Activated CD4-positive, alpha-beta T cell treated with anti-CD3 and anti-CD28 coated beads, Interleukin-2, amount 10 ng/mL, durations not matched to agents 24 days and 14 days (primary cell): ENCODE measurements at places on chromosomes 4 and X.

DNA sequence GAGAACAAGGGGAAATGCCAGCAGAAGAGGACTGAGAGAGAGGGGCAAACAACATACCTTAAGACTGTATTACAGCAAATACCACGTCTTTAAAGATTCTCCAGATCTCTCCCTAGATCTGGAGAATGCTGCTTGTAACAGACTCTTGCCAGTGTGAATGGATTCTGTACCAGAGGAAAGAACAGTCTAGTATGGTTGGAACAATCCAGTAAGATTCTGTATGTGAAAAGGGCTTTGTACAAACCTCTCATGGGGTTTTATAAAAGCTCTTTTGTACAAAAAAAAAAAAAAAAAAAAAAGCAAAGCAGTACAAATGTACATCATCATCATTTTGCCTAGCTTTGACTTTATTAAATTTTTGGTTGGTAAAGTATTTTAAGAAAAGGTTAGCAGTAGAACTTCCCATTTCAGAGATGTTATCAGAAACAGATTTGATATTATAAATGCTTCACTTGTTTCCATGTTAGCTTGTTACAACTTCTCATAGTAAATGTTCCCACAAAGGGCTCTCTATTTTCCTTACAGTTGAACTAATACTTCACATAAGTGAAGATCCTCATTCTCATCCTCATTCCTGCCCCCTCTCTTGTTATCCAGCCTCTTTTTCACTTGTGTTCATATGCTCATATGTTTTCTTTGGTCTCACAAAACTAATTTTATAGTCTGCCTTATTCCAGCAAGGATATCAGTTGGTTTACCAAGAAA lies 144.2 kb downstream of the EDA start:
- no peak overlapping the region for H3K4me3 ChIP-seq
- no peaks in the 10 kb centered on the region for H3K36me3 ChIP-seq
- H3K27me3 ChIP-seq = no peaks in the 10 kb centered on the region

DNA sequence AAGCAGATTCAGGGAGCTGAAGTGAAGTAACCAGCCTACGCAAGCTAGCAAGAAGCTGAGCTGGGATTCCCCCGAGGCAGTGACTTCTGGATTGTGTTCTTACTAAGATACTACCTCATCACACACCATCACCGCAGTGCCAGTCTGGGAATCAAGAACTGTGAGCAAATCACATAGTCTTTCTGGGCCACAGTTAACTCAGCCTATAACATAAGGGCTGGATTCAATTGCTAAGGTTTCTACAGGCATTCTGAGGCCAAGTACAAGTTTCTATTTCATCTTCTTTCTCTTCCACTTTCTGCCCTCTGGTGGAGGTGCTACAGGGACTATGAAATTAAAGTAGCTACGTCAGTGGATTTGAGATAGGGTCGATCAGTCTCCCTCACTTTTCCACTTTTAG lies 1.4 kb upstream of the CORIN start:
- no peak overlapping the region for H3K4me3 ChIP-seq
- peaks cover 31% of the 10 kb centered on the region for H3K27me3 ChIP-seq
- no peak overlapping the region for H3K27ac ChIP-seq
- peaks cover 9% of the 10 kb centered on the region for H3K36me3 ChIP-seq
- peak; percentile 68 for DNase-seq

DNA sequence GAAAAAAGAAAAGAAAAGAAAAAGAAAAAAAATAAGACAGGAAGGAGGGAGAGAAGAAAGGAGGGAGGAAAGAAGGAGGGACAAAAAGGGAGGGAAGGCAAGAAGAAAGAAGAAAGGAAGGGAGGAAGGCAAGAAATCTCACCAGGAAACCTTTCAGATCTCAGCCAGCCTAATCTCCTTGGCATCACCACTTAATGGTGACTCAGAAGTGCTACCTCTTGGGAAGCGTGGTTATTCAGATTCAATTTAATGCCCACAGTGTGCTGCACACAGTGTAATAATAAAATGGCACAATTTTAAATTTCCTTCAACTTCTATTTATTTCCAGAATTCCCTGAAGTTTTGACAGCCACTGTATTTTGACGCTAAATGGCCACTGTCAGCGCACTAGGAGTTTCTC lies 50.3 kb downstream of the DKK2 start:
- H3K4me3 ChIP-seq = no peak overlapping the region
- no peaks in the 10 kb centered on the region for H3K4me1 ChIP-seq
- no peak for DNase-seq
- no peaks in the 10 kb centered on the region for H3K36me3 ChIP-seq
- H3K27me3 ChIP-seq = no peaks in the 10 kb centered on the region

DNA sequence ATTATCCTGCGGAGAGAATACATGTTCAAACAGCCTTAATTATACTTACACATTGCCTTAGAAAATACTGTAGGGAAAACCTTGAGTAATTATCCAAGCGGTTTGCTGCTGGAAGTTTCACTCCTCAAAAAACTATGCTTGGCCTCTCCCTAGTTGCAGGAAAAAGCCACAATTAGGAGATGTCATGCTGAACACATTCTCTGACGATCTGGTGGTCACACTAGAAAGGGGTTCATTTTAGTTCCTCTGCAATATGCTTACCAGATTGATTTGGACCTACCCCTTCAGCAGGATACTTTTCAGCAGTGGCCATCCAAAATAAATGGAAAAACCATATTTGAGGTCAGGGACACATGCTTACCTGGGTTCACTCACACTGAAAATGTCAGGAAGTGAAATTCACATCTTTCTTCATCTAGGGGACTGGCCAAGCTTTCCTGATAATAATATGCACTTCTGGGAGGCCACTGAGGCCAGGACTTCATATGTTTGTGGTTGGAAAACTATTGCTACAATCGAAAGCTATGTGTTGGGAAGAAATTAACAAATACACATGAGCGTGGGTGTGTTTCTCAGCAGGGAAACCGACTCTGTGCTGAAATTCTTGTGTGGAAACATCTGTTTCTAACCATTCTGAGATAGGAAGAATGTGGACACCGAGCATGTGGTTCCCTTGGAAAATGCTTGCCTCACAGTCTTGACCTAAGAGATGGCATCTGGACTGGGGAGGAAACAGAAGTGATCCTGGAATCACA lies 68.8 kb downstream of the ATXN3L start:
- no peak for DNase-seq
- H3K36me3 ChIP-seq = peaks cover 8% of the 10 kb centered on the region
- H3K27ac ChIP-seq = peak overlapping the region; percentile 36
- H3K4me1 ChIP-seq = peaks cover 39% of the 10 kb centered on the region
- no peak overlapping the region for H3K4me3 ChIP-seq
- no peaks in the 10 kb centered on the region for H3K27me3 ChIP-seq

- no peaks in the 10 kb centered on the region for H3K36me3 ChIP-seq
- no peak overlapping the region for H3K4me3 ChIP-seq
These were observed 260.3 kb downstream of the PPP3CA start for GRCh38 chr4:101086801-101087586.

- no peak overlapping the region for H3K27ac ChIP-seq
- no peak for DNase-seq
- H3K4me1 ChIP-seq = peaks cover 8% of the 10 kb centered on the region
- H3K27me3 ChIP-seq = no peaks in the 10 kb centered on the region
These were observed 53.2 kb downstream of the DOCK11 start for GRCh38 chrX:118548841-118549240.

- H3K4me3 ChIP-seq = no peak overlapping the region
- no peaks in the 10 kb centered on the region for H3K4me1 ChIP-seq
- H3K27ac ChIP-seq = no peak overlapping the region
These were observed 180.4 kb downstream of the OR13H1 start for GRCh38 chrX:131724292-131724691.

- no peak overlapping the region for H3K27ac ChIP-seq
- H3K36me3 ChIP-seq = peaks cover 5% of the 10 kb centered on the region
- H3K27me3 ChIP-seq = no peaks in the 10 kb centered on the region
- no peak for DNase-seq
- peaks cover 18% of the 10 kb centered on the region for H3K4me1 ChIP-seq
These were observed 16.2 kb downstream of the RBM47 start for GRCh38 chr4:40613456-40613855.

DNA sequence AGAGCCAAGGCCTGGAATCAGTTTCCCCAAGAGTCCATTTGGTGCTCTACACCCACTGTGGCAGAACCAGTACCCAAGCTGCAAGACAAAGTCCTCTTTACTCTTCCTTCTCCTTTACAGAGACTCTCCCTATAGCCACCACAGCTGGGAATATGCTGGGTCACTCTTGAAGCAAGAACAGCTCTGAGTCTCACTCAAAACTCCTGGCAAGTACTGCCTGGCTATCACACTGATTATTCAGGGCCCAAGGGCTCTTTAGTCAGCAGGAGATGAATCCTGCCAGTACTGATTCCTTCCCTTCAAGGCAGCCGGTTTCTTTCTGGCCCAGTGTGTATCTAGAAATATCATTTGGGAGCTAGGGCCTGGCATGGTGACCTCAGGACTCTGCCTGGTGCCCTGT lies 130.9 kb downstream of the AR start:
- H3K4me1 ChIP-seq = no peaks in the 10 kb centered on the region
- H3K36me3 ChIP-seq = no peaks in the 10 kb centered on the region
- H3K4me3 ChIP-seq = no peak overlapping the region
- H3K27ac ChIP-seq = no peak overlapping the region
- H3K27me3 ChIP-seq = no peaks in the 10 kb centered on the region

- no peaks in the 10 kb centered on the region for H3K4me1 ChIP-seq
- no peaks in the 10 kb centered on the region for H3K27me3 ChIP-seq
- H3K27ac ChIP-seq = no peak overlapping the region
- H3K4me3 ChIP-seq = no peak overlapping the region
These were observed 105.5 kb upstream of the DDIT4L start for GRCh38 chr4:100295792-100296191.

- H3K36me3 ChIP-seq = no peaks in the 10 kb centered on the region
- peak overlapping the region; percentile 72 for H3K27ac ChIP-seq
- peaks cover 6% of the 10 kb centered on the region for H3K4me1 ChIP-seq
- DNase-seq = no peak
- peaks cover 3% of the 10 kb centered on the region for H3K27me3 ChIP-seq
These were observed 59.2 kb upstream of the SMIM10 start for GRCh38 chrX:134931550-134931949.

DNA sequence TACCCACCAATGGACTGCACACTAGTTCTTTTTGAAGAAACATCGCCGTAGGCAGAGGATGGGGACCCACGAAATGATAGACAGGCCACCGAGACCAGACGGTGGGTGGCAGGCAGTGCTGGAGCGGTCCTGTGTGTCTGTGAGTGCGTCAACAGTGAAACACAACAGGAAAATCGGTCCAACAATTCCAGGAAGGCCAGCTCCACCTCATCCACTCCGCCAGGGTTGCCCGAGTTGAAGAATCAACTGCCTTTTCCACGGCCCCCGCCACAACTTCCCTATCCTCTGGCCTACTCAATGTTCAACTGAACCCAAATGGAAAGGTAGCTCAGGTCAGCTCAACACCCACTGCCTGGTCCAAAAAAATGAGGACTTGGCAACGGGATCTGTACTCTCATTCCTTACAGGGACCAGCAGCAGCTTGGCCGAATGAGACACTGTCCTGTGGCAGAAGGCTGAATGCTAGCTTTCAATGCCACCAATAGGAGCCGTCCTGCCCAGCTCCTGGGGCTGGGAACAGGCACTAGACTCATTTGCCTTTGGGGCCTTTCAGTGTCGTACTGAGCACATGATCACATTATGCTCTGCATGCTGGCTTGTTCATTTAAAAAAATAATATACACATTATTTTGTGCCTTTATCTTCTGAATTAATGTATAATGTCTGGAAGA lies 43.5 kb downstream of the MID1 start:
- H3K4me1 ChIP-seq = no peaks in the 10 kb centered on the region
- no peak overlapping the region for H3K4me3 ChIP-seq
- DNase-seq = no peak
- H3K27me3 ChIP-seq = no peaks in the 10 kb centered on the region

DNA sequence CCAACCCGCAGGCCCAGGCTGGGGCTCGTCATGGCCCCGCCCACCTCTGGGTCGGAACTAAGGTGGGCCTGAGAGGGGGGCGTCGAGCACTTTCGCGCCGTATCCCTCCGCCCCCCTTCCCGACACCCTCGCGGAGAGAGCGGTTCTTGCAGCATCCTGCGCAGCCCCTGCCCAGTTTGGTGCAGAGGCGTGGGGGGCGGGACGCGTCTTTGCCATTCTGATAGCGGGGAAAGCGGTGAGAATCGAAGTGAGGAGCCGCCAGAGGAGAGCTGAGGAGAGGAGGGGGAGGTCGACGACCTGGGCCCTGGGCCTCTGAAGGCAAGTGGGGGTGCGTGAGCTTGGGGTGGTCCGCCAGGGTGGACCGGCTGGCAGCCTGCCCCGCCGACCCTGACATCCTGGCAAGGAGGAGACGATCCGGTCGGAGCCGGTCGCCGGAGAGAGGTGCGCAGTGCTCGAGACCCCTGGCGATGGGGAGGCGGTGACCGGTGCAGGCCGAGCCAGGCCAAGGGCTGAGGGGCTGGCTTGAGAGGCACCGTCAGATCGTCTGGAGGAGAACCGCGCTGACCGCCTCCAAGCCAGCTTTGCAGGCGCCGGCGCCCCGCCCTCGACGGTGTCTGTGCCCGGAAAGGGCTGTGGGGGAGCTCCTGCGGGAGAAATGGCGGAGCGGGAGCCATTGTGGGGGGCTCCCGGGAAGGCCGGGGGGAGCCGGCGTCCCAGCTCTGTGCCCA lies 25.5 kb downstream of the GPRASP3 start:
- no peaks in the 10 kb centered on the region for H3K27me3 ChIP-seq
- H3K4me1 ChIP-seq = no peaks in the 10 kb centered on the region
- no peaks in the 10 kb centered on the region for H3K36me3 ChIP-seq
- H3K4me3 ChIP-seq = peak overlapping the region; percentile 82
- H3K27ac ChIP-seq = no peak overlapping the region
- peak; percentile 64 for DNase-seq

DNA sequence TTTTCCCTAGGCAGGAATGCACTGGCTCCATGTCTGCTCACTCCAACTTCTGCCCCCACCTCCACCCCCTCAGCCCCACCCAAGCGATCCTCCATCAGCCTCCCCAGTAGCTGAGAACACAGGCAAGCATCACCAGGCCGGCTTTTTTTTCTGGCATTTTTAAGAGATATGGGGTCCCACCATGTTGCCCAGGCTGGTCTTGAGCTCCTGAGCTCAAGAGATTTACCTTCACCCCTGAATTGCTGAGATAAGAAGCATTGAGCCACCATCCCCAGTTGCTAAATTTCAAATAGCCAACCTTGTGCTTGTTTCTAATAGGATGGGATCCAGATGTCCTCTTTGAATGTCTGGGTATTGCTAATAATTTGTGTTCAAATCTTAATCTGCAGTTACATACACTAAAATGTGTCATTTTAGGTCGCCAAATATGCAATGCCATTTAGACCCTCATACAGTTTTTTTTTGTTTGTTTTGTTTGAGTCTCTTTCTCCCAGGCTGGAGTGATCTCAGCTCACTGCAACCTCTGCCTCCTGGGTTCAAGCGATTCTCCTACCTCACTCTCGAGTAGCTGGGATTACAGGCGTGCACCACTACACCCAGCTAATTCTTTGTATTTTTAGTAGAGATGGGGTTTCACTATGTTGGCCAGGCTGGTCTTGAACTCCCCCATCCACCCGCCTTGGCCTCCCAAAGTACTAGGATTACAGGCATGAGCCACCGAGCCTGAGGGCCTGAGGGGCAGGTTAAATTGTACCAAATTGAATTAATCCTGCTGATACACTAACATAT lies 8.8 kb downstream of the LARP7 start:
- H3K4me1 ChIP-seq = peaks cover 22% of the 10 kb centered on the region
- no peak overlapping the region for H3K27ac ChIP-seq
- H3K4me3 ChIP-seq = no peak overlapping the region
- H3K27me3 ChIP-seq = no peaks in the 10 kb centered on the region
- peaks cover 46% of the 10 kb centered on the region for H3K36me3 ChIP-seq
- DNase-seq = no peak

GRCh38 chrX:144715337-144715736 lies 532.0 kb upstream of the SPANXN1 start:
- H3K27me3 ChIP-seq = no peaks in the 10 kb centered on the region
- H3K36me3 ChIP-seq = no peaks in the 10 kb centered on the region
- DNase-seq = no peak
- no peak overlapping the region for H3K4me3 ChIP-seq

GRCh38 chr4:97910005-97910404 lies 233.3 kb downstream of the STPG2 start:
- H3K27ac ChIP-seq = no peak overlapping the region
- H3K27me3 ChIP-seq = no peaks in the 10 kb centered on the region
- DNase-seq = no peak
- H3K4me3 ChIP-seq = no peak overlapping the region
- H3K4me1 ChIP-seq = no peaks in the 10 kb centered on the region
- H3K36me3 ChIP-seq = no peaks in the 10 kb centered on the region
